ENCODE measurements at places on chromosomes 4 and X.

GRCh38 chrX:12440246-12440645 is 302.0 kb downstream of the FRMPD4 start:
- no peak for DNase-seq

GRCh38 chr4:74426101-74426500 is 18.8 kb upstream of the AREG start:
- DNase-seq, result no peak

DNA sequence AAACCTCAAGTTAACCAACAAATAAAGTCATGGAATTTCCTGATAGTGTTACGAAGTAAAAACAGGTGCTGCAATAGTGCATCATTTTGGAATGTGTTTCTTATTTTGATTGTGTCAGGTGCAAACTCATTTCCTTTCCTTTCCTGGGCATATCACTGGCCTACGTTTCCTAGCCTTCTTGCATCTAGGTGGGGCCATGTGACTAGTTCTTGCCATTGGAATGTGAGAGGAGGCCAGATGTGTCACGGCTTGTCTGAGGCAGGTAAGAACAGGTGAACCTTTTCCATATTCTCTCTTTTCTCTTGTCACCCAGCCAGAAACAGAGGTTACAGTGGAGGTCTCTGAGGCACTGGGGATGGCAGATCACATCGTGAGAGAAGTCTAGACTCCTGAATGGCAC is 868.0 kb downstream of the RPA4 start:
- no peak for DNase-seq

DNA sequence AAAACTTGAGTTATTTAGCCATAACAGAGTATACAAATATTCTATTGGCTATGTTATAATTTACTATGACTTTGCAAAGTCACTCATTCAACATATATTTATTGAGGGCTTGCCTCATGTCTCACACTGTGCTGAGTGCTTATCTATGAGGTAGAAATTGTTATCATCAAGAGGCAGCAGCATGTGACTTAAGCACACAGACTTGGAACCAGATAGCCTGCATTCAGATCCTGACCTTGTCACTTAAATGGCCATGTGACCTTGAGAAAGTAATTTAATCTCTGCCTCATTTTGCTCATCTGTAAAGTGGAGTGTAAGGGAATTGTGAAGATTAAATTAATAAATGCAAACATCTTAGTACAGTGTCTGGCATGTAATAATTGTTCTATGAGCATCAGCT is 10.1 kb upstream of the EXOSC9 start:
- no peak for DNase-seq

GRCh38 chr4:140367738-140368137 is 5.7 kb upstream of the SCOC start:
- DNase-seq, result no peak

- no peak for DNase-seq
Observed at GRCh38 chrX:44544036-44544435, 1.4 kb upstream of the FUNDC1 start.
